ENCODE measurements at places on chromosomes 6 and 20.

- DNase-seq = no peak
Measured at GRCh38 chr6:163329991-163330390, 84.5 kb upstream of the QKI start.

GRCh38 chr6:44221961-44222335, 1.4 kb upstream of the SLC29A1 start:
- no peak for DNase-seq

DNA sequence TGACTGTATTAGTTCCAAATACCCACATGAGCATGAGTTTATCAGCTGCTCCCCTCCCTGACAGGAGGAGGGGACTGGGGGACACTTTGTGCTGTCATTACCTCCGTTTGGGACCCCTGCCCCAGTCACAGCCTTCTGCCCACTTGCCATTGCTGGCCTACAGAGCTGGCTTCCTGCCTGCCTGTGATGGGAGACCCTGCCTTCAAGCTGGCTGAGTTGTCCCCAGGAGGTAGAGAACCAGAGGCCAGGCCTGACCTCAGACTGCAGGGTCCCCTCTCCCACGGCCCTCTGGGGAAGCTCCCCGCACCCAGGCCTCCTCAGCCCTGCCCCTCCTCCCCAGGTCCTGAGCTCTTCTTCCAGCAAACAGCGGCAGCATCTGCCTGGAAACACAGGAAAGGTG, 105.5 kb downstream of the JPH2 start:
- peak; percentile 42 for DNase-seq

DNA sequence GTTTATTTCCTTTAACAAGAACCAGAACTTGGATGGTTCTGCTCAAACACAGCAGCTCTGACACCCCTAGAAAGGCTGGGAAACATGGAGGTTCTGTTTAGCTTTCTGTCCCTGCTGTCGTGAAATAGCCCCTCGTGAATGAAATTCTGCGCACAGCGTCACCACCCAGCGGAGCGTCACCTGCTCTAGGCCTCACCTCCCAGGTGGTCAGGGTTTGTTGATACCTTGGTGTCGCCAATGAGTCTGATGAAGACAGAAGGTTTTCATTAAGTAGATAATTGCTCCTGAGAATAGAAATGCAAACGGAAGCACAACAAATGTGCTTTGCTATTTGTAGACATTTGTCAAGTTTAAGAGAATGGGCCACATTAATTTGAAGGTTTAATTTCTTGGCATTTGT, 135.1 kb downstream of the EDN3 start:
- no peak for DNase-seq

DNA sequence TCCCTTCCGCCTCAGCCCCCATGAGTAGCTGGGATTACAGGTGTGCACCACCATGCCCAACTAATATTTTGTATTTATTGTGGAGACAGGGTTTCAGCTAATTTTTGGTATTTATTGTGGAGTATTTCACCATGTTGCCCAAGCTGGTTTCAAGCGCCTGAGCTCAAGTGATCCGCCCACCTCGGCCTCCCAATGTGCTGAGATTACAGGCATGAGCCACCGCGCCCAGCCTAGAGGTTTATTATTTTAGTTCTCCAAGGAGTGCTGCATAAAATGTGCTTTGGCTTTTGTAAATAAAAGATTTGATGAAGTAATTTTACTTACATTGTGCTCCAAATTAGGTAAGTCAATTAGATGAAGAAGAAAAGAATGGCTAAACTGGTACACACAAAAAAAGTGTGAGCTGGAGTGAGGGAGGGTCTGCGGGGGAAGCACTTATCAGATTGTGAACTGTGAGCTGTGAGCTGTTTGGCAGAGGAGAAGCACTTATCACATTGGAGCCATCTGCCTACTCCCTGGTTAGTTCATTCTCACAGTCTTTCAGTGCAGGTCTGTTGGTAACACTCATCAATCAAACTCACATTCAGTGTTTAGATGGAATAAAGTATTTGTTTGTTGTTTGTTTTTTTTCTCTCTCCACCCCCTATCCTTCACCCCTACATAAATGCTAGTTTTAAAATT, 398.0 kb downstream of the EPHA7 start:
- no peak for DNase-seq

GRCh38 chr20:22966787-22967464, 68.2 kb upstream of the SSTR4 start:
- no peak for DNase-seq

DNA sequence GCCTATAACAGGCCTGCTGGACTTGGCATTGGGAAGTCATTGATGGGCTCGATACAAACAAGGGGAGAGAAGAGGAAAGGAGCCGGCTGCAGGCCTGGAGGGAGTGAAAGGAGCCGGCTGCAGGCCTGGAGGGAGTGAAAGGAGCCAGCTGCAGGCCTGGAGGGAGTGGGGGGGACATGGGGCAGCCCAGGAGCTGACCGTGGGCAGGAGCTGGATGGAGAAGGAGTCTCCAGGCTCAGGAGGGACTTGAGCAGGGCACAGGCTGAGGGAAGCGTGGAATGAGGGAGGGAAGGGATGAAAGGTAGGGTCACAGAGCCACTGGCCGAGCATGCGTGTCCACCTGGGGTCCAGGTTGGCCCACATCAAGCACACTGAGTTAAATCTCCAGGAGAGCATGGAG, 32.0 kb downstream of the RPP40 start:
- no peak for DNase-seq

DNA sequence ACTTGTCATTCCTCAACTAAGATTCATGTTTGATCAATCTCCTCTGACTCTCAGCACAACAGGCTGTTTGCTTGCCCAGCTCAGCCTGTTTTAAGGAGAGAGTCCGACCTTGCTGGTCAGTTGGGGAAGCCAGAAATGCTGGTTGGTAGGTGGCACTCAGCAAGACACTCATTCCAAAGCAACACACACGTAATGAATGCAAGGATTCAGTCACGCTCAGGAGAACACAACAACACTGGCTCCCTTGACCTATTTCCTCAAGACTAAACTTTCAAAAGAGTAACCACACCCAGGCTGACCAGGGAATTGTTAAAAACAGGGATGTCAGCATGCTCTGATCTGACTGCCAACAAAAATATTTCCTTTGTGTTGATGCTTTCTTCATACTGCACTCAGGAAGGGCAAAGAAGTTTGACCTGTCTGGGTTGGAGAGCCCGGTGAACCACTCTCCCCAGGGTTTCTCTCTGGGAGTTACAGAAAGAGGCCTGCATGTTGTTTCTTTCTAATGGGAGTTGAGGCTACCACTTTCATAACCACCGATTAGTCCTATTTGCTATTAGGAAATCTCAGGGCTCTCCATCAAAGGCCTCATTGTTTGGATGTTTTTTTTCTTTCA, 25.6 kb upstream of the PREP start:
- DNase-seq = peak; percentile 46

DNA sequence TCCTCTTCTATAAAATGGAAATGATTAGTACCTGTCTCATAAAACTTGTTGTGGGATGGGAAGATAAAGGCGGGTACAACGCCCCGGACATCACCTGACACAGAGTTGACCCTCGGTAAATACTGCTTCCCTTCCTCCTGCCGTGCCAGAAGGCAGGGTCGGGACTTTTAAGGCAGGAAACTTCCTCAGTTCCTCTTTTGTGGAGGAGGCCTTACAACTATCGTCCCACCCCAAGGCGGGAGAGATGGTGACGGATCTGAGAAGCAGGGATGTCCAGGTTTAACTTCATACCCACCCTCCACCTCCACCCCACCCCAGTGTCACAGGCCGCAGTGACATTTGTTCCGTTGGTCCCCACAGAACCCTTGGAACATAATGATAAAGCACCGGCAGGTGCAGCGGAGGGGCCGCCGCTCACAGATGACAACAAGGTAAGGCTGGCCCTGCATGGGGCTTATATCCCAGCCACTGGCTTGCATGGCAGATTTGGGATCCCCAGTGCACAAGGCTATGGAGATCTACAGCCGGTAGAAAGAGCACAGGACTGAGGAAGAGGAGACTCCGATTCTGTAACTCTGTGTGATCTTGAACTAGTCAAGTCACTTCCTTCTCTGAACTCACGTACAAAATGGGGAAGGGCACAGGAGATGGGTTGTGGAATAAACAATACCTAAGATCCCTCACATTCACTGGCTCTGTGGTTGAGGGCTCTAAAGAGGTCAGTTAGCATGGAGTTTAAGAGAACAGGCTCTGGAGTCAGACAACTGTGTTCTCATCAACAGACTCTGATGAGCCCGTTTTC, 764 bp downstream of the DNTTIP1 start:
- DNase-seq = no peak

- DNase-seq = peak; percentile 88
Measured at GRCh38 chr6:30883685-30884520, at the start of gene DDR1. TSS of gene DDR1 (plus strand) at chr6:30884519. CDS start at chr6:30888730, 4,211 bp downstream.

- DNase-seq = peak; percentile 3
Measured at GRCh38 chr20:17470521-17470920, 60.7 kb downstream of the BFSP1 start.

GRCh38 chr6:78810698-78811097, 56.7 kb upstream of the IRAK1BP1 start:
- DNase-seq = peak; percentile 51

- no peak for DNase-seq
Measured at GRCh38 chr6:20960067-20960466, 425.8 kb downstream of the CDKAL1 start.

DNA sequence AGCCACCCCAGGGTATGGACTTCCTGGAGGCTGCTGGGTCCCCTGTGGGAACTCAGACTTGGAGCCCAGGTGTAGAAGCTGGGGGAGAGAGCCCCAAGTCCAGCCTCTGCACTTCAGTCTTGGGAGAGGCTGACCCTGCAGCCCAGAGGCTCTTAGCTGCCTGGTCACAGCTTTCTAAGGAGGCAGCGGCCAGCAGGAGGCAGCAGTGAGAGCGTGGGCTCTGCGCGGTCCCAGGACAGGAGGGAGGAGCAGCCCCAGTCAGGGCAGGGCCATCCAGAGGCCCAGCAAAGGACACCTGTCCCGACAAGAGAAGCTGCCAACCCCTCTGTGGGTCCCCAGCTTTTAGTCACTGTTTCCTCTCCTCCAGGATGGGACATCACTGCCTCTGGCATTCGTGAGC, 9.4 kb downstream of the TREML2 start:
- no peak for DNase-seq

- DNase-seq = no peak
Measured at GRCh38 chr20:11178946-11179654, 505.3 kb upstream of the JAG1 start.

GRCh38 chr6:163579880-163580295, 165.4 kb downstream of the QKI start:
- no peak for DNase-seq

GRCh38 chr6:139184047-139184446, 49.2 kb downstream of the HECA start:
- no peak for DNase-seq

DNA sequence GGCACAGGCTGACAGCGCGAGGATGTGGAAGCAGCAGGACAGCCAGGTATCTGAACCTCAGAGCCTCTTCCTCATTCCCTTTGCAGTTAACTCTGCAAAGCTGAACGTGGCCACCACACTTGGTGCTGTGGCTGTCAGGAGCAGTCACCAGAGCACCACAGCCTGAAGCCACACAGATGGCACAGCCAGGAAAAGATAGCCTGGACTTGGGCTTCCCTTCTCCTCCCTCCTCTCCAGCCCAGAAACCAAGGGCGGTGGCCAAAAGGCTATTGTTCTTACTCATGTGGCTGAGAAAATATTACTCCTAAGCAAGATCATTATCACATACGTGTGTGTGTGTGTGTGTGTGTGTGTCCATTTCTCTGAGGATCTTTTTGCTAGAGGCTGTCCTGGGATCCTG, 39.8 kb downstream of the CD164 start:
- DNase-seq = no peak

DNA sequence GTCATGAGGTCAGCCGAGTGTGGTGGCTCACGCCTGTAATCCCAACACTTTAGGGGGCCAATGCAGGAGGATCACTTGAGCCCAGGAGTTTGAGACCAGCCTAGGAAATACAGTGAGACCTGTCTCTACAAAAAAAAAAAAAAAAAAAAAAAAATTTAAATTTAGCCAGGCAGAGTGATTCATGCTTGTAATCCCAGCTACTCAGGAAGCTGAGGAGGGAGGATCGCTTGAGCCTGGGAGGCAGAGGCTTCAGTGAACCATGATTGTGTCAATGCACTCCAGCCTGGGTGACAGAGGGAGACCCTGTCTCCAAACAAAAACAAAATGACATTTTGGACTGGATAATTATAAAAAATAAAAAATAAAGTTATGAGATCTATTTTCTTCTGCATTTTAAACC, 56.2 kb downstream of the ADGRF1 start:
- no peak for DNase-seq

- no peak for DNase-seq
Measured at GRCh38 chr6:80091506-80091905, 15.0 kb upstream of the BCKDHB start.

DNA sequence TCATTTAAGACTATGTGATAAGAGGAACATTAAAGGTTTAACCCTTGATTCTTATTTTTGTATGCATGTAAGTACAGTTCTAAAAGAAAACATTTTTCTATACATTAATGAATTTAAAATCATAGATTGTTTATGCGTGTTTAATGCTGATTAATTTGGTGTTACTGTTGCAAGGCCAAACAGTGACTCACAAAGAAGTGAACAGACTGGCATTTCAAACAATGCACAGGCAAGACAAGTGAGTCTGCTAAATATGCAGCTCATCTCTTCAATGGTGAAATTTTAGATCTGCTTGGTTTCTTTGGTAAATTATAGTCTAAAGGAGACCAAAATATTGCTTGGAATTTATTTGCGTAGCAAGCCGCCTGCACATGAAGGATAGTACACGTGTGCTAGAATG, 417.4 kb upstream of the SOX4 start:
- DNase-seq = no peak

DNA sequence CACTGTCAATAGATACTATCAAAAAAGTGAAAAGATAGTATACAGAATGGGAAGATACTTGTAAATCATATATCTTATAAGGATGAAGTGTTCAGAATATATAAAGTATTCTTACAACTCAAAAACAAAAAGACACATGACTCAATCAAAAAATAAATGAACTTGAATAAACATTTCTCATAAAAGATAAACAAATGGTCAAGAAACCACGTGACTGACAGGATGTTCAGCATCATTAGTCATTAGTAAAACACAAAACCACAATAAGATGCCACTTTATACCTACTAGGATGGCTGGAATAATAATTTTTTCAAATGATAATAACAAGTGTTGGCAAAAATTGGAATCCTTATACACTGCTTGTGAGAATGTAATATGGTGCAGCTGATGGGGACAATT, 729.1 kb upstream of the HS3ST5 start:
- no peak for DNase-seq

DNA sequence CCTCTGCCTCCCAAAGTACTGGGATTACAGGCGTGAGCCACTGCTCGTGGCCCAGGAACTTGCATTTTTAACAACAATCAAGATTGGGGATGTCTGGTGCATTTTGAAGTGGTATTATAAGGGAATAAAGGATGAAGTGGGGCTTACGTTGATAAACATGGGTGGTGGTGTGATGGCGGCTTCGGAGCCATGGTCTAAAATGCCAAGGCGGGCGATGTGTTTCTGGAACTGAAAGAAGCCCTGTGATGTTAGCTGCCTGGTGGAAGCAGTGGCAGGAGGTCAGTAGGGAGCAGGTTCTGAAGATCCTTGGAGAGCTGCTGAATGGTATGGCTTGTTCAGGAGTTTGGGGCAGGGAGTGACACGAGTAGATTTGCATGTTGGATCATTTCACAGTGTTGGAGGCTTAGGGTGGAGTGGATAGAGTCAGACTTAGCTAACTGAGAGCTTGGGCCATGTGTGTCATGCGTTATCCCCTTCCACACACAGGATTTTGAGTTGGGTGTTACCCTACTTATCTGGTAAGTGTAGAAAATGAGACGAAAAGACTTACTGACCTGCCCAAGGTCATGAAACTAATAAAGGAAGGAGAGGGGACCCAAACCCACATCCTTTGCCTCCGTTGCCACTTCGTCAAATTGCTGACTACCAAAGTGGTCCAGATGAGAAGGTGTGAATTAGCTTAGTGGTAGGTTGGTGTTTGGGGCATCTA, 1.5 kb downstream of the NELFCD start:
- DNase-seq = no peak

GRCh38 chr6:50935442-50935841, 116.8 kb downstream of the TFAP2B start:
- DNase-seq = no peak
